ENCODE measurements at places on chromosomes 7 and 10. TPM values are rescaled to one million over a fixed set of nuclear protein-coding genes. Genes with fewer than 3 reads are reported as not detected.

The HMX3 gene
- total RNA-seq: not detected

The PTF1A gene
- total RNA-seq: not detected

The AFAP1L2 gene
- 1.1 TPM for total RNA-seq

The FAM237B gene
- not detected for total RNA-seq

The CFTR gene
- total RNA-seq: 267 TPM

DNA sequence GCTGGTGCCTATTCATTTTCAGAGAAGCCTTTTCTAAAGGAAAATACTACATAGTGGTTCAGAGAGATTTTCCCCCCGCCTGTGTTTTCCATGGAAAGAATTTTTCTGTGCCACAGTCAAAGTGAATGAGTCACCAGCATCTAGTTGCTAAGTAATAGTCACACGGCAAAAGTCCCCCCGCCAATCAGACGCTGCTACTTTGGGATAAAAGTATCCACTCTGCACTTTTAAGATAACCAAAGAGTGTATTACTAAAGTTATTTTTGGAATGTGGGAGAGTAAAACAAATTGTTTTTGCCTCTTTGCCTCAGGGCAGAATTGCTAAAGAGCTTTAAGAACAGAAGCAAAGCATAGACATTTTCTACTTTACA, 23.5 kb downstream of the ABLIM1 start:
- DNase-seq: peak; percentile 47
- H3K4me3 ChIP-seq: no peak overlapping the region
- H3K36me3 ChIP-seq: peaks cover 22% of the 10 kb centered on the region
- H3K27ac ChIP-seq: peak overlapping the region; percentile 78
- peaks cover 64% of the 10 kb centered on the region for H3K4me1 ChIP-seq

DNA sequence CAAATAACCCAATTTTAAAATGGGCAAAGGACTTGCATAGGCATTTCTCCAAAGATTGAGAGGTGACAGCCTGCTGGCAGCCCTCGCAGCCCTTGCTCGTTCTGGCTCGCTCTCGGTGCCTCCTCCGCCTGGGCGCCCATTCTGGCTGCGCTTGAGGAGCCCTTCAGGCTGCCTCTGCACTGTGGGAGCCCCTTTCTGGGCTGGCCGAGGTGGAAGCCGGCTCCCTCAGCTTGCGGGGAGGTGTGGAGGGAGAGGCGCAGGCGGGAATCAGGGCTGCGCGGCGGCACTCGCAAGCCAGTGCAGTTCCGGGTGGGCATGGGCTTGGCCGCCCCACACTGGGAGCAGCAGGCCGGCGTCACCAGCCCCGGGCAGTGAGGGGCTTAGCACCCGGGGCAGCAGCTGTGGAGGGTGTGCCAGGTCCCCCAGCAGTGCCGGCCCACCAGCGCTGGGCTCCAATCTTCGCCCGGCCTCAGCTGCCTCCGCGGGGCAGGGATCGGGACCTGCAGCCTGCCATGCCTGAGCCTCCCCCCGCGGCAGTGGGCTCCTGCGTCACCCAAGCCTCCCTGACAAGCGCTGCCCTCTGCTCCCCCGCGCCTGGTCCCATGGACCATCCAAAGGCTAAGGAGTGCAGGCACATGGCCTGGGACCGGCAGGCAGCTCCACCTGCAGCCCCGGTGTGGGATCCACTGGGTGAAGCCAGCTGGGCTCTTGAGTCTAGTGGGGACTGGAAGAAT, 54.0 kb upstream of the GALNT17 start:
- no peak overlapping the region for H3K4me3 ChIP-seq
- peaks cover 3% of the 10 kb centered on the region for H3K36me3 ChIP-seq
- no peaks in the 10 kb centered on the region for H3K4me1 ChIP-seq
- DNase-seq: no peak
- H3K27me3 ChIP-seq: no peaks in the 10 kb centered on the region

The CALHM1 gene
- total RNA-seq: not detected

- H3K27ac ChIP-seq: no peak overlapping the region
- no peak overlapping the region for H3K4me3 ChIP-seq
- no peaks in the 10 kb centered on the region for H3K36me3 ChIP-seq
- H3K27me3 ChIP-seq: peaks cover 75% of the 10 kb centered on the region
- H3K4me1 ChIP-seq: no peaks in the 10 kb centered on the region
Observed at GRCh38 chr10:100468978-100469377, 6.2 kb downstream of the WNT8B start.

DNA sequence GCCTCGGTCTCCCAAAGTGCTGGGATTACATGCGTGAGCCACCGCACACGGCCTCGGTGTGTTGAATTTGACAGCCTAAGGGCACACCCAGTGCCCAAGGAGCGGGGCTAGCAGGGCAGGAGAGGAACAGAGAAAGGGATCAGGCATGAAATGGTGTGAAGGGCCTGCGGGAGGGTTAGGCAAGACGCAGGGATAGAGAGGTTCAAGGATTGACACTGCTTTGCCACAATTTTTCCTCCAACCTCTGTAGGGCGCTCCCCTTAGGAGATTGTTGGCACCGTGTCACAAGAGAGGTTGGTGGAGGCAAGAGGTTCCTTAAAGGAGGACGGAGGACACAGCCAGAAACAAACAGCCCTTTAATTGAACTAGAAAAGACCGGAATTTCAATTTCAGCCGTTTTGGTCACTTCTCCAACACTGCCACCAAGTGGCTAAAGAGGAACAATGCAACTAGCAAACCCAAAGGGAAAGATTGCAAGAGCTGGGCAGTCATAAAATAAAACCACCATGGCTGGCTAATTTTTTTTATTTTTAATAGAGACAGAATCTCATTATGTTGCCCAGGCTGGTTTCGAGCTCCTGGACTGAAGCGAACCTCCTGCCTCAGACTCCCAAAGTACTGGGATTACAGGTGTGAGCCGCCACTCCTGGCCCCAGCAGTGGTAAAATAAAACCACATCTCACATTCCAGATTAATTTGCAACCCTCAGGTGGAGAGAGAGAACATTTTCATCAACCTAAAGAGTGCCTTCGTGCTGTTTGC, 6.9 kb upstream of the CREB3L2 start:
- H3K4me3 ChIP-seq: no peak overlapping the region
- H3K27ac ChIP-seq: peak overlapping the region; percentile 54
- no peaks in the 10 kb centered on the region for H3K36me3 ChIP-seq
- no peaks in the 10 kb centered on the region for H3K27me3 ChIP-seq

The LRRC72 gene
- not detected for total RNA-seq

DNA sequence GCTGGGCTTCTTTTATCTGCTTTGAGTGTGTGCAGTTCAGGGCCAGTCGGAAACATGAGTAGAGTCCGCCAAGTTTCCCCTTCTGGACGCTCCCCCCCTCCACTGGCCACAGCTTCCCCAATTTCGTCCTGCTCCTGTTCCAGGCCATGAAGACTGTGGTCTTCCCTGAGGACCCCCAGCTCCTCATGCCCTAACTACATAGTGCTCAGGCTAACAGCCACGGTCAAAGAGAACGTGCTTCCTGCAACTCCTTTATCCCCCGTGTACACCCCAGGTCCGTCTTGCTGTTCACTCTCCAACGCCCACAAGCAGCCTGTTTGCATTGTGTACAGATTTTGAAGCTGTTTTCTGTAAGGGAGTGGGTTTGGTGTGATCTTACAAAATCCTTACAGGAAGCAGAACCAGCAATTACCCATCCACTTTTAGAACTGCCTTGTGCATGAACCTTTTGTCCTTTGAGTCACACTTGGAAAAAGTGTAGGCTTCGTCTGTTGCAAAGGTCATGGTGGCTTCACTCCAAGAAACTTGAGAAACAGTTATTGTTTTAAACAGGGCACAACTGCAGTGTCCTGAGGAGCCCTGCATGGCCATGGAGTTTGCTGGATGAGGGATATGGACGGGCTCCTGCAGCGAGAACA, 77.0 kb upstream of the FAM20C start:
- no peak overlapping the region for H3K4me3 ChIP-seq
- no peaks in the 10 kb centered on the region for H3K36me3 ChIP-seq
- no peaks in the 10 kb centered on the region for H3K4me1 ChIP-seq
- no peak overlapping the region for H3K27ac ChIP-seq
- DNase-seq: no peak

The CWF19L1 gene
- total RNA-seq: 22.9 TPM

- DNase-seq: no peak
- H3K4me1 ChIP-seq: no peaks in the 10 kb centered on the region
- no peaks in the 10 kb centered on the region for H3K27me3 ChIP-seq
- no peak within 1 kb of the TSS for H3K27ac ChIP-seq
- peaks cover 9% of the 10 kb centered on the region for H3K36me3 ChIP-seq
- H3K4me3 ChIP-seq: no peak within 1 kb of the TSS
Observed at GRCh38 chr7:101237206-101238067, at the start of gene CLDN15. CLDN15 (minus strand) TSS chr7:101237802; CDS start chr7:101237581, 221 bp downstream.

- H3K4me1 ChIP-seq: no peaks in the 10 kb centered on the region
- H3K27me3 ChIP-seq: peaks cover 2% of the 10 kb centered on the region
- H3K4me3 ChIP-seq: no peak overlapping the region
- no peak for DNase-seq
- no peaks in the 10 kb centered on the region for H3K36me3 ChIP-seq
Observed at GRCh38 chr10:121661451-121661851, 63.2 kb upstream of the FGFR2 start.

The IDI2 gene
- not detected for total RNA-seq

GRCh38 chr10:72016608-72017300, 52.6 kb downstream of the CHST3 start:
- H3K4me1 ChIP-seq: no peaks in the 10 kb centered on the region
- H3K27ac ChIP-seq: no peak overlapping the region
- DNase-seq: no peak
- peaks cover 8% of the 10 kb centered on the region for H3K36me3 ChIP-seq

DNA sequence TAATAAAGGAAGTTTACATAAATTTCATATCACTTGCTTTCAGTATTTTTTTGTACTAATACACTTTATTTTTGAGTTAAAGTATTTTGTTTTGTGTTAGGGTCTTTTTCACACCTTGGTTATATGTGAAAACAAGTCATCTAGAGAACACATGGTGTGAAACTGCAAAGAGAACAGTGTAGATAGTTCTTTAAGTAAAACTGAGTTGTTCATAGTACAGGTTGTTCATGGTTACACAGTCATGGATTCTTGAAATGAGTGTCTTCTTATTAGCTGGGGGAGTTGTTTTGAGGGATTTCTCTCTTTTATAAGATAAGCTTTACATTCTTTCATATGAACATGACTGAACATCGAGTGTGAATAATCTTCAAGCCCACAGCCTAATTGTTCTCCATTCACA, 244.2 kb downstream of the THSD7A start:
- H3K4me1 ChIP-seq: no peaks in the 10 kb centered on the region
- DNase-seq: no peak
- H3K27ac ChIP-seq: no peak overlapping the region
- H3K36me3 ChIP-seq: no peaks in the 10 kb centered on the region

DNA sequence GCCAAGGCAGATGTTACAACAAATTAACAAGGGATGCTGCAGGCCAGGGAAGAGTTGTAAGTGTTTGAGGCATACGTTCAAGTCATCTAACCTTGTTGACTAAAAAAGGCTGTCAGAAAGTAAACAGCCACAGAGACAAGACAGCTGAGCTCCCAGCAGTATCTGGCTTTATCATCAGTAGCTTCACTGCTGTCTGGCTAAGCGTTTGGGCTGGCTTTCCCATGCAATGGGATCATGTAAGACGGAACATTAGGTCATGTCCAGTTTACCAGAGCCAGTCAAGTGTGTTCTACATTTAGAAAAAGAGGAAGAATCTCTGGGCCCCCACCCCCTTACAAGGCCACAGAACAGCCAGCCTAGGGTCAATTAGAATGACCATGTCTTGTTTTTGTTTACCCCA, 51.3 kb upstream of the GSAP start:
- no peak overlapping the region for H3K4me3 ChIP-seq
- H3K4me1 ChIP-seq: peaks cover 11% of the 10 kb centered on the region
- DNase-seq: no peak
- no peak overlapping the region for H3K27ac ChIP-seq
- no peaks in the 10 kb centered on the region for H3K36me3 ChIP-seq

DNA sequence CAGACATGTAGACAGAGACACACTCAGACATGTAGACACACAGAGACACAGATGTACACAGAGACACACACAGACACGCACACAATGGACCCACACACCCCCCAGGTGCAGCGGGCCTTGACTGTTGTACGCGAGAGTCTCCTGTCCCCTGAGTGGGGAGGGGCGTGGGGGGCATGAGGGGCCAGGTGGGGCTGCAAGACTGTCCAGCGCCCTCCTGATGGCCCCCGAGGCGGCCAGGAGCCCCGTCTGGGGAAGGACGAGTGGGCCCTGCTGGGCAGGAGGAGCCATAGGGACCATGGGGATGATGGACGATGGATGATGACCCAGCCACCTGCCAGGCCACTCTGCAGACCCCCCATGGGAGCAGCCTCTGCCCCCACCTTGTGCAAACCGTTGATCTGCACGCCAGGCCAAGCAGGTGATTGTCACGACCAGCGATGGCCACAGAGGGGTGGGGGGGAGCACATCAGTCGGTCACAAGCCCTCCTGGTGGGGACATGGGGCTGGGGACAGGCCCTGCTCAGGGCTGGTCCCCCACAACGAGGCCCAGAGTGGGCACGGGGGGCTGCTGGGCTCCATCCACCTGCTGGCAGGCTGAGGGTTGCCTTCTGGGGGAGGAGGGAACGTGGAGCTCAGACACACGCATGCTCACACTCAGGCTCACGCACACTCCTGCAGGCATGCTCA, 11.6 kb downstream of the VENTX start:
- no peak overlapping the region for H3K27ac ChIP-seq
- H3K4me1 ChIP-seq: peaks cover 9% of the 10 kb centered on the region
- H3K36me3 ChIP-seq: no peaks in the 10 kb centered on the region
- no peak overlapping the region for H3K4me3 ChIP-seq
- peaks cover 38% of the 10 kb centered on the region for H3K27me3 ChIP-seq

DNA sequence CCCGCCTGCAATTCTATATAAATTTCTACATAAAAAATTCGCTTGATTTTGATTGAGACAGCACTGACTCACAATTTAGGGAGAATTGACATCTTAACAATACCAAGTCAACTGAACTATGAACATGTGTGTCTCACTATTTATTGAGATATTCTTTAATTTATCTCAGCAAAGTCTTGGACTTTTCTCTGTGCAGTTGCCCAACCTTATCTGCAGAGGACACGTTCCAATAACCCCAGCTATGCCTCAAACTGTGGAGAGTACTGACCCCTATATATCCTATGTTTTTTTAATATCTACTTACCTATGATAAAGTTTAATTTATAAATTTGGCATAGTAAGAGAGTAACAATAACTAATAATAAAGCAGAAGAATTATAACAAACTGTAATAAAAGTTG, 69.4 kb upstream of the PIP4K2A start:
- no peak for DNase-seq
- peaks cover 26% of the 10 kb centered on the region for H3K4me1 ChIP-seq
- no peaks in the 10 kb centered on the region for H3K36me3 ChIP-seq
- H3K4me3 ChIP-seq: no peak overlapping the region

The GBX1 gene
- total RNA-seq: not detected

GRCh38 chr7:36605261-36606051, 118.8 kb downstream of the AOAH start:
- H3K27me3 ChIP-seq: peaks cover 34% of the 10 kb centered on the region
- H3K4me3 ChIP-seq: no peak overlapping the region
- no peak overlapping the region for H3K27ac ChIP-seq
- peak; percentile 24 for DNase-seq
- H3K36me3 ChIP-seq: no peaks in the 10 kb centered on the region

GRCh38 chr7:40099837-40100236, 34.6 kb downstream of the MPLKIP start:
- no peak overlapping the region for H3K27ac ChIP-seq
- H3K4me1 ChIP-seq: no peaks in the 10 kb centered on the region
- no peak for DNase-seq
- H3K27me3 ChIP-seq: no peaks in the 10 kb centered on the region
